Occipital lobe (tissue), 3 donors: ENCODE measurements at places on chromosomes 3 and 15. TPM values are rescaled to one million over a fixed set of nuclear protein-coding genes. Genes with fewer than 3 reads are reported as not detected.

DNA sequence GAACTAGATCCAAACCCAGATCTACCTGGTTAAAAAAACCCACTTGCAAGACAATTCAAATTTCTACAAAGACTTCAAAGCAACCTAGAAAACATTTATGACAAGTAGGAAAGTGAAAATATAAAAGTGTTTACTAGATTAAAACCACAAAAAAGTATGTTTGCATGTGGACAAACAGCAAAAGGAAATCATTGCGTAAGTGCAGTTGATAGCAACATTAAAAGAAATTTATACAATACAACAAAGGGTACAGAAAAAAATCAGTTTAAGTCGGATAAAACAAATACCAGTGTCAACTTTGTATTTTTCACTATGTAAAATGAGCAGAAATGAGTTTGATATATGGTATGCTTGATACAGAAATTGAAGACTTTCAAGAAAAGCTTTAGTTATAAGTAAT, 2.6 kb downstream of the EIF5A2 start:
- no peak for DNase-seq

DNA sequence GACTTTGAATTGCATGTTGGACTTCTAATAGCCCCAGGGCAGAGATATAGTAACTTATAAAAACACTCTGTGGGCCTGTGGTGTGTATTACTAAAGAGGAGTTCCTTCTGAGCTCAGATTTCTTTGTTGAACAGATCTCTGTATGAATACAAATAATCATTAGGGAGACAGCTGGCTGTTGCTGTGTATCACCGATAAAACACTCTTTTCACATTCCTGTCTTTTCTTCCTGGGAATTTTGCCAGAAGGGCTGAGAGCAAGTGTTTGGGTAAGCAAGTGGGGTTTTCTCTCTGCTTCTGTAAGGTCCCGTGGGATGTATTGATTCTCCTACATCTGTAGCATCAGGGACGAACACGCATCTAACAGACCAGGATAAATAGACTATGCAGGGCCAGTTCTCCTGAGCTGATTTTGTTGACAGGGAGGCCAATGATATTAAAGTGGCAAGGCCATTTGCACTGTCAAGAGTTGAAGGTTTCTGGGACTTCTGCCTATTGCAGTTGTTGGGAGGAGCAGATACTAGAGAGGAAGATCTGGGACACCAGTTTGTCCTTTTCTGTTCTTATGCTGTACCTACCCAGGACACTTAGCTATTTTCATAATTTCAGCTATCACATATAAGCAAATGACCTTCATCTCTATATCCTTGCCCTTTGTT, 225.9 kb upstream of the CD96 start:
- no peak for DNase-seq

DNA sequence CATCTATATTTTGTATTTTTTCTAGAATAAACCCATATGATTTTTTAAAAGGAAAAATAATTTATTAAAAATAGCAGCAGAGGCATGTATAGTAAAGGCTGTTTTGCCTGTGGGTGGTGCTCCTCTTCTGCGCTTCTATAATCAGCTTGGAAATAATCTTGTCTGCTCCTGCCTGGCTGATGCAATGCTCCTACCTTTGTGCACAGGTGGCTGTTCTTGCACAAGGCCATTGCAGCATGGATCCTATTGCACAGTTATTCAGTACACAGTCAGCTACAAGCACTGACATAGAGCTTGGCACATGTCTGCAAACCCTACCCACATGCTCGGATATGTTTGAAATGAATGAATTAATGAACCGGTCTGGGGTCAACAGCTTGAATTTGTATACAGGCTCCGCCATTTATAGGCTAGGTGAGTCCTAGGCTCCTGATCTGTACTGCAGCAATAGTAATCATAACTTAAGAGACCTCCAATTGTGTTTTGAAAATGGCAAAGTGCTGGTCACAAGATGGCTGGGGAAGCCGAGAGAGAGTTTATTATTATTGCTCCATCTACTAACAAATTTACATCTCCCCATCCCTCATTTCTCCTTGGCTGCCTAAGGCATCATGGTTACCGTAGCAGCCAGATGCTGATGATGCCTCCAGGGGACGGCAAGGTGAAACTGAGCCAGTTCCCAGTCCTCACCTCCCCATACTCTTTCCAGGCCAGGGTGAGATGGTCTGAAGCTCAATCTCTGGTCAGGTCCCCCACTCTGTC, 532 bp upstream of the RTP1 start:
- DNase-seq, result no peak

DNA sequence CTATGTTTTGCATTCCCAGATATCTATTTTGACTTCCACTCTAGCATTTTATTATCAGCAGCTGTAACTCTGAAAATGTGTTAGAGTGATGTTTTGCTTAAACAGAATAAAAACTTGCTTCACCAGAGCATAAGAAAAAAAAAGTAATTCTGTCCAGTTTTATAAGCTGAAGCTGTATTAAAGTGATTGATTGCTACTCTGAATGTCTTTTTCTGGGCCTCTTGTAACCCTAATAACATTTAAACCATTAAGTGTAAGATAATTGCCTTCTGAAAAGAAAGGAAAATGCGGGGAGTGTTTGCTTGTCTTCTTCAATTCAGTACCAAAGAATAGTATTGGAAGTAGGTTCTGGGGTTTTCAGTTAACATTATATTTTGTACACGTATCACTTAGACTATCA, 57.9 kb upstream of the UBE2E1 start:
- no peak for DNase-seq

DNA sequence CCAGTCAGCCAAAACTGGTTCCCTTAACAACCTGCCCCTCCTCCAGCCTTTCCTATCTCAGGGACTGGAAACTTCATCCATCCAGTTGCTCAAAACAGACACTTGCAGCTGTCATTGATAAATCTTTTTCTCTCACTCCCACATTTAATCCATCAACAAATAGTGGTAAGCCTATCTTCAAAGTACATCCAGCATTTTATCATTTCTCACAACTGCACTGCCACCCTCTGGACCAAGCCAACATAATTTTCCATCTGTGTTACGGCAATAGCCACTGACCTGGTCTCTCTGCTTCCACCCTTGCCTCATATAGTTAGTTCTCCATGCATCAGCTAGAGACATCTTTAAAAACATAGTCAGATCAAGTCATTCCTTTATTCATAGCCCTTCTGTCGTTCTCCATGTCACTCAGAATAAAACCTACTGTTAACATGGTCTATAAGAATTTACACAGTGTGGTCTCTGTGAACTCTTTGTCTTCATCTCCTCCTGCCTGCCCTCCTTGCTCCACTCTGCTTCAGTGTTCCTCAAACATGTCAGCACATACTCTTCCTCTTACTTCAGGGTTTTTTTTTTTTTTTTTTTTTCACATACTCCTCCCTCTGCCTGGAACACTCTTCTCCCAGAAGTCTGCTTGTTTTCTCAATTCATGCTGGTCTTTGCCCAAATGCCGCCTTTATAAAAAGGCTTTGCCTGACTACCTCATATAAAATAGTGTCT, 102.5 kb upstream of the COL6A5 start:
- DNase-seq, result no peak

DNA sequence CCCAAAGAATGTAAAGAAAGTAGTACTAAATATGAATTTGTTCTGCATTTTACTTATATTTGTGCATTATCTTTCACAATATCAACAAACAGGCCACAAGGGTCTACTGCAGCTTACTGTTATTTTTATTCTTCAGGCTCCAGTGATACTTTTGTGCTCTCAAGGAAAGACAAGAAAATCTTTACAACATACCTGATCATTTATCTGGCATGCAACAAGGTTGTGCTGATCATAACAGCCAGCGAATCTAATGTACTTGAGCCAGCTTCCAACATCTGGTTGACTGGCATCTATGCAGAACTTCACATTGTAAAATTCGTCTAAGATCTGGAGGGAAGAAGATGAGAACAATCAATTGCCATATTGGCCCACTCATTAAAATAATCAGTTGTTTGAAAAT, 520.0 kb downstream of the MECOM start:
- DNase-seq, result no peak

- DNase-seq, result no peak
Observed at GRCh38 chr15:69760258-69760845, 307.7 kb downstream of the RPLP1 start.

GRCh38 chr15:69862540-69862939, 235.2 kb downstream of the TLE3 start:
- DNase-seq, result no peak

DNA sequence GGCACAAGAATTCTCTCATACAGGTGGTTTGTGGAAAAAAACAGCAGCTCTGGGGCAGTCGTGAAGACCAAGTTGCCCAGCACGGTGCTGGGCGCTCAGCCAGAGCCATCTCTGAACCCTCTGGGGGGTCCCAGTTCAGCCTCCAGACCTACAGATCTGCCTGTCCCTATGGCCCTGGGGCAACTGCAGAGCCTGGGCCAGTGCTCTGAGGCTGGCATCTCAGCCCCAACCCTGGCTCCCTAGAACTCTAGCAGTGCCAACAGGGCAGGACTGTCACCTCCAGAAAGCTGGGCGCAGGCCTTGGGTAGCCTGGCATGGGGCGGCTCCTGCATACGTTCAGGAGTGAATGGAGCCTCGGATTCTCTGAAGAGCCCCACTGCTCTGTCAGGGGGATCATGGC, 44.7 kb downstream of the DNAJB8 start:
- no peak for DNase-seq

- DNase-seq, result no peak
Observed at GRCh38 chr3:152232001-152232400, 36.7 kb upstream of the MBNL1 start.

DNA sequence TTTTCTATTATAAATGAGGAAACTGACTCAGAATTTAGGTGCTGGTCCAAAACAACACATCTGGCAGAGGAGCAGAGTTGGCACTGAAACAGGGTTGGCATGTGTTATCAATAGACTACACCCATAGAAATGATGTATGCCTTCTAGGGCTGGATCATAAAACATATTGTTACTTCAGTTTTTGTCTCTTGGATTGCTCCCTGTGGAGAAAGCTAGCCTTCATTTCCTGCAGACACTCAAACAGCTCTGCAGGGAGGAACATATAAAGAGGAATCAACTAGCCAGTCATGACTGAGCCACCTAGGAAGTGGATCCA, 507 bp upstream of the MRPL3 start:
- DNase-seq, result no peak

DNA sequence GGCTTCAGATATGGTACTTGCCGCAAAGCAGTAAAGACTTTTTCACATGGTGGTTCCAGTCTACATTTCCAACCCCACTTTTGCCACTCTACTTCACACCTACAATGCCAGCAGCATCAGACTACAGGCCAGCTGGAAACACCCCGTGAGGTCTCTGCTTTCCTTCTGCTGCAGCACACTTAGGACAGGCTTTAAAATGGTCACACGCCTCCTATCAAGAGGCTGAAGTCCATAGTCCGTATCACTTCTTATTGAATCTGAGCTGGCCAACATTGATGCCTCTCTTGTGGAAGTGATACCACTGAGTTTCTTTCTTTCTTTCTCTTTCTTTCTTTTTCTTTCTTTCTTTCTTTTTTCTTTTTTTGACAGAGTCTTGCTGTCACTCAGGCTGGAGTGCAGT, 59.8 kb downstream of the ZNF860 start:
- DNase-seq, result no peak

TP63 gene
- total RNA-seq, result 0.16 TPM

FEZF2 gene
- 15.0 TPM for total RNA-seq

TMEM207 gene
- total RNA-seq, result not detected

PDCD10 gene
- 70.0 TPM for total RNA-seq

SLC28A2 gene
- total RNA-seq, result not detected

TRIM59 gene
- 14.3 TPM for total RNA-seq

POLQ gene
- 1.7 TPM for total RNA-seq

ATP13A5 gene
- total RNA-seq, result under 0.01 TPM
